ENCODE measurements at places on chromosomes 4 and X.

DNA sequence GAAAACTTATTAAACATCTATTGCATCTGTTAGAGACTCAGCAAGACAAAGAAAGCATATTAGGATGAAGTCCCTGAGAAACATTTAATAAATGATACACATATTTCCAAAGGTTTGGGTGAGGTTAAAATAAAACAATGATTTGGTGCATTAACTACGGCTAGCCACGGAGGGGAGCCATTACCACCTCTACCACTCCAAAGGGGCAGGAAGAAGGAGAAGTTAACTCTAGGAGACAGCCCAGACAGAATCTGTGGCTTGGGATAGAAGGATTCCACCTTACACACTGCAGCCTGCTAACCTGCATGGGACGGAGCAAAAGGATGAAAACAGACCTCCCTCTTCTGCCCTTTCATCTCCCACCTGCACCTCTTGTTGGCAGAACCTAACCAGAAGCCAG, 189.1 kb upstream of the C1QTNF7 start:
- peak; percentile 57 for DNase-seq

- peak; percentile 51 for DNase-seq
These were observed 133.1 kb downstream of the CORIN start for GRCh38 chr4:47704693-47705325.

GRCh38 chrX:114338870-114339269, 245.0 kb upstream of the HTR2C start:
- DNase-seq, result no peak

DNA sequence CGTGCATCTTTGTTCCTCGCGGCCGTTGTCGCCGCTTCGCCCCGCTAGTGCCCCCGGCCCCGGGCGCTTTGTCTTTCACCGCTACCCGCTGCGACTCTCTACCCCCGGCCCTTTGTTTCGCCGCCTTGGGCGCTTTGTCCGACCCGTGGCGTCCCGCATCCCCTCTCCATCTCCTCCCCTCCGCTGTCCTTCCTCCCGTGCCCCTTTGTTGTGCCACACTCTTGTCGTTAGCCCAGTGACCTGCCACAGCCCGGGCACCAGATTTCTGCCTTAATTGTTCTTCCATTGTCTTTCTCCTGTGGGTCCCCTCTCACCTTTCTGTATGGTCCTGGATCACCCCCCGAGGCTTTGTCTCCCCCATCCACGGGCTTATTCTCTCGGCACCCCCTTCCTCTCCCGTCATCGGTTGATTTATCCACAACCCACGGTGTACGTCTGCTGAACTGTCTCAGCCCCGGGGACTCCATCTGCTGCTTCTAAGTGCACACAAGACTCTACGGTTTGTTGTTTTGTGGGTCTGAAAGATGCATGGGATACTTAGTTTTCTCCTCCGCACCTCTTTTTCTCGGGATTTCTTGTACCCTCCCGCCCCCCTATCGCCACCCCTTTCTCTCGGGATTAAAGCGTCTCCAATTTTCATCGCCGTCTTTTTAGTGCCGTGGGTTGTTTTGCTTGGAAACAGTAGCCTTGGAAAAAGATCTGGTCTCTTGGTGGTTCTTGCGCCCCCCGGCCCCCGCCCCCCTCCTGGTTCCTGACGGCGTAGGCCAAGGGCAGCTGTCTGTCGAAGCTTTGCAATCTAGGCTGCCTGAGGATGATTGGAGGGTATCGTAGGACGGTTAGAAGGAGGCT, 783 bp downstream of the RBPJ start:
- DNase-seq, result no peak

- no peak for DNase-seq
These were observed 13.9 kb upstream of the CDS1 start for GRCh38 chr4:84569009-84569408.

DNA sequence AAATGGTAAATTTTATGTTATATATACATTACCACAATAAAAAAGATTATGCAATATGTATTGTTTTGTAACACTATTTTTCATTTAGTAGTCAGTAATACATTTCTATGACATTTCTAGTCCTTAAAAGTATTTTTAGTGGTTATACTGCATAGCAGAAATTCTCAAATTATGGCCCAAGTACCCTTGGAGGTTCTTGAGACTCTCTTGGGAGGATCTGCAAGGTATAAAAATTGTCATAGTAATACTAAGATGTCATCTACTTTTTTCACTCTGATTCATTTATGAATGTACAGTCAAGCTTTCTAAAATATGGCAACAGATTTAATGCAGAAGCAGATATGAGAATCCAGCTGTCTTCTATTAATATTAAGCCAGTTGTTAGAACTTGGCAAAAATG, 138.6 kb upstream of the NAP1L5 start:
- DNase-seq, result peak; percentile 27

- DNase-seq, result no peak
These were observed 219.5 kb downstream of the CENPC start for GRCh38 chr4:67325791-67326190.

Measured in fibroblast of skin of right biceps (primary cell).